ENCODE measurements at places on chromosomes 2 and 18.

GRCh38 chr2:133819906-133820305 is 251.6 kb upstream of the NCKAP5 start:
- no peak for DNase-seq

DNA sequence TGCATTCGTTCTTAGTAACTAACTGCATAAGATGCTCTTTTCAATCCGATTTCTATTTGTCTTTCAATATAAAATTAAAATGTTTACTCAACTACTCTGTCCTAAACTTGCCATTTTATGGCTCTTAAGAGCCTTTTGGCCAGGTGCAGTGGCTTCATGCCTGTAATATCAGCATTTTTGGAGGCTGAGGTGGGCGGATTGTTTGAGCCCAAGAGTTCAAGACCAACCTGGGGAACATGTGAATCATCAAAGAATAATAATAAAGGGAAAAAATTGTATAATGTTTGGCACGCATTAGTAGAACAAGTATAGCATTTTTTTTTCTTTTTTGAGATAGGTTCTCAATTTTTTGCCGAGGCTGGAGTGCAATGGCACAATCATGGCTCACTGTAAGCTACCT is 92.5 kb downstream of the C2orf74 start:
- no peak for DNase-seq

GRCh38 chr18:23324861-23325260 is 128.2 kb upstream of the RIOK3 start:
- DNase-seq: no peak

- DNase-seq: no peak
These were observed 140.6 kb upstream of the LGALSL start for GRCh38 chr2:64313398-64313723.

DNA sequence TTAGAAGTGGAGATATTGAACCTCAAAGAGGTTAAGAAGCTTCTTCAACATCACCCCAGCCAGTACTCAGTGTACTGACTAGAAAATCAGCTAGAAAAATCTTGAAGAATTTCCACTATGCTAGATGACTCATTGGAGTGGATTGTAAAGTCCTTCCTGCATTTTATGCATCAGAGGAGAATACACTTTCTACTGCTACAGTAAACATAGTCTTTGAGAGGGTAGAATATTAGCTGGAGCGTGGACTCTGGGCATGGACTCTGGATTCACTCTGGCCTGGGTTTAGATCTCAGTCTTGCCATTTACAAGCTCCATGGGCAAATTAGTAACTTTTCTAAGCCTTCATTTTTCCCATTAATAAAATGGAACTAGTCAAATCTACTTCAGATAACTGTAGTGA is 215.9 kb downstream of the IRS1 start:
- no peak for DNase-seq

GRCh38 chr2:70046534-70046933 is 40.7 kb upstream of the PCBP1 start:
- DNase-seq: no peak

GRCh38 chr2:10792001-10792634 is 20.5 kb downstream of the PDIA6 start:
- DNase-seq: no peak

- no peak for DNase-seq
These were observed 8.2 kb downstream of the ADAM17 start for GRCh38 chr2:9547262-9547991.

DNA sequence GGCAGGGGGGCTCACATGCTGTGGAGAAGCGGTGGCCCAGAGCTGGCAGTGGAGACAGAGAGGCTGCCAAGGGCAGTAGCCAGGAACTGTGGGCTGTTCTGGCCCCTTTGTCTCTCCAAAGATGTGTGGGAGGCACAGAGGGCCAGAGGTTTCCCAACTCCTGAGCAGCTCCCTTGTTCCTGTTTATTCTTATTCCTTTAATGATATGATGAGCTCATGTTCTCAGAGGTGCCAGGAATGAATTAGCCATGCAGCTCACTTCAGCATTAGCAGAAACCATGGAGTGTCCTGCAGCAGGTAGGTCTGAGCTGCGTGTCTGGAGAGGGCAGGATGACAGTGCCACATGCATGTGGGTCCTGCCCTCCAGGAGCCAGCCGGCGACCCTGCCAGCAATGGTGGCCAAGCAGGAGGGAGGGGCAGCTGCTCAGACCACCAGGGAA is 77.9 kb upstream of the FZD7 start:
- no peak for DNase-seq

DNA sequence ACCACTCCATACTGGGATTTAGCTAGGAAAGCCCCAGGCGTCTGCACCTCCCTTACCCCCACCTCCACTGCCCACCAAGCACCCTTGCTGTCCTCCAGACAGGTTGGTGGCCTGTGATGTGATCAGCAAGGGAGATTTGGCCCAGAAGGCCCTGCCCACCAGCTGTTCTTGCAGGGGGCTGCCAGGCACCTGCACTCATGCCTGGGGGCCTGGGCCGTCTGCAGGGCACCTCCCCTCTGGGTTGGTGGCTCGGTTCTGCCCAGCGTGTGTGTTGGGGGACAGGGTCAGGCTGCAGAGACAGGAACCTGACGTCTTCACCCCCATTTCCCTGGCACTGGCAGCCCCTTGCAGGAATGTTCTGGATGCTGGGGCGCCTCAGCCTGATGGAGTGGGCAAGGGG is 5.8 kb downstream of the DNMT3A start:
- DNase-seq: no peak

GRCh38 chr2:24106786-24107185 is 16.3 kb downstream of the PFN4 start:
- no peak for DNase-seq

DNA sequence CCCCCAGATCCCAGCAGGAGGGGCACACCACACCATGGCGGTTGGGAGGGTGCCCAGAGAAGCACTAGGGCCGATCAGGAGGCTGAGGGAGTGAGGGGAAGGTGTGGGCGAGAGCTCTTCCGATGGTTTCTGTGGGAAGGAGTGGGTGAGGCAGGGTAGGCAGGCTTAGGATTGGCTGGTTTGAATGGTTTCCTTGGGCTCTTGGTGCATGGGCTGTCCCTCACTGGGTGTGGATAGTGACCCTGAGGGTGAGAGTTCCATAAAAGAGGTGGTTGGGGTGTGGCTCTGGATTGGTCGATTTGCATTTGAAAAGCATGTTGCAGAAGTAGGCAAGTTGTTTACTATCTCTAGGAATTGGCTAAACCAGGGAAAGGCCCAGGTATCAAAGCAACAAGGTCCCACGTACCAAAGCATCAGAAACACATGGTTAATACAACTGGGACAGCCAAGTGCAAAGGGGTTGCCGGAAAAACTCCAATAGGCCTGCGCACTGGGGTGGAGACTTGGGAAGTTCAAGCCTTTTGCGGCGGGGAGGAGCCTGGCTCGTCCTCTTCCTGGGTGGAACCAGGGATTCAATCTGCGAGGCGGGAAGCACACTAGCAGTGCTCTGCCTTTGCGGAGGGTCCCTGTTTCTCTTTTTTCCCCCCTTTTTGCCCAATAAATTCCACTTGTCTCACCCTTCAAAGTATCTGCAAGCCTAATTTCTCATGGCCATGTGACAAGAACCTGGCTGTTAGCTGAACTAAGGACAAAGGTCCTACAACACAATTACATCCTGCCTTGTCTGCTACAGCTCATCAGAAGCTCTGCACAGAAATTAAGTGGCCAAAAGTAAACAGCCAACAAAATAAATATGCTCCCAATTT is 43.2 kb downstream of the IL1R2 start:
- no peak for DNase-seq

DNA sequence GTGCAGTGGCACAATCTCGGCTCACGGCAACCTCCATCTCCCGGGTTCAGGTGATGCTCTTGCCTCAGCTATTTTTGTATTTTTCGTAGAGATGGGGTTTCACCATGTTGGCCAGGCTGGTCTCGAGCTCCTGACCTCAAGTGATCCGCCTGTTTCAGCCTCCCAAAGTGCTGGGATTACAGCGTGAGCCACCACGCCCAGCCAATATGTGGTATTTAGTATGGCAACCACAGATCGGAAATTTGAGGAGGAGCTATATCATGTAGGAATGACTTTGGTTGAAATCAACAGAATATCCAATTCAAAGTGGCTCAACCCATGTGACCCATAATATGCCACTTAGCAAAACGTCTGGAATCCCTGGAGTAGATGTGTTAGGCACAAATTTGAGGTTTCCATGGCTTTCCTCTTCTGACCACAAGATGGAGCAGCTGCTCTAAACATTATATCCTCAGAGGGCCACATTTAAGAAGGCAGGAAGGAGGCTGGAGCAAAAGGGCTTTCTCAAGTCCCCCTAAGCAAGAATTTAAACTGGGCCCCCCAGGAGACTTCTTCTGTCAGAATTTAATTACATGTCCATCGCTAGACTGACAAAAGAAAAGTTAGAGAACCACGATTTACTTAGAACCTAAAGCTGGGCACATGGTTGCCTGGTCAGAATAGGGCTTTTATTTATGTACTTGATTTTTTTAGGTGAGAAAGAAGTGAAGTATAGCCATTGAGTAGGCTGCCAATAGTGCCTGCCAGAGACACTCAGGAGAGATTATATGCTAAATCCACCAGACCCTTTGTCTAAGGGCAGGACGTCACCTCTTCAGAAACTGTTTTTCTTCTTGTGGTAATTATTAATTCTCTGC is 49.6 kb upstream of the ITSN2 start:
- peak; percentile 81 for DNase-seq

DNA sequence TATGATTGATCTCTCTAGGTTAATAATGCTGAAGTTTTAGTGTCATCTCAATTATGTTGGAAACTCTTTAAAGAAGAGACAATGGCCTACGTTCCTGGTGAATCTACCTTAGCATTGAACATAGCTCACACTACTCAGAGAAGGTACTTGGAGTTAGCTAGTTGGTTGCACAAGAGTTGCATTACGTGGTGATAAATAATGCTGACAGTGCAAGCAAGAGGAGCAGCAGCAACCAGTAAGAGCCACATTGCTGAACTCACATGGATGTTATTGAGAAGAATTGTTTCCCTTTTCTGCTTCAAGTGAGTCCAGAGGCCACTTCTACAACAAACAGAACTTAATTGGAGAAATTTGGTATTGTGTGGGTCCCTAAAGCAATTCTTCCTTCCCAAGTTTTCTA is 737.1 kb downstream of the TDRD15 start:
- no peak for DNase-seq

- no peak for DNase-seq
These were observed 40.4 kb upstream of the FAM124B start for GRCh38 chr2:224442071-224442967.

- no peak for DNase-seq
These were observed 372.8 kb downstream of the MTX2 start for GRCh38 chr2:176642074-176642473.

GRCh38 chr2:12061286-12062052 is 315.0 kb downstream of the LPIN1 start:
- no peak for DNase-seq

DNA sequence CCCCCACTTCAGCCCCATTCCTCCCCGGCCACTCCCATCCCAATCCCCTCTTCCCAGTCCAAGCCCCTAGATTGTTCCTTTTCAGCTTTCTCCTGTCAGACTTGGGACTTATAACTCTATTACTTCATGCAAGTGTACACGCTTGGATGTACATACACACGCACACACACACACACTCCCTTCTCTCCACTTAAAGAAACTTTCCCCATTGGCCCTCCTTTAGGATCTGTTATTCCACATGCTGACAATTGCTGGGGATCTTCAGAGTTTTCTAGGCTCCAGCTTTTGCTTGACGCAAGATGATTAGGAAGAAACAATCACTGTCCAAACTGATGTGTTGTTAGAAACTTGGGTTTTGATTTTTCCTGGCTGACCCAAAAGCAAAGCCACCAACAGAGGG is 75.4 kb downstream of the CDK15 start:
- DNase-seq: no peak

GRCh38 chr2:112686348-112687217 is 34.2 kb upstream of the NT5DC4 start:
- no peak for DNase-seq

- DNase-seq: no peak
These were observed 302.7 kb upstream of the ZC3H15 start for GRCh38 chr2:186183406-186183805.

DNA sequence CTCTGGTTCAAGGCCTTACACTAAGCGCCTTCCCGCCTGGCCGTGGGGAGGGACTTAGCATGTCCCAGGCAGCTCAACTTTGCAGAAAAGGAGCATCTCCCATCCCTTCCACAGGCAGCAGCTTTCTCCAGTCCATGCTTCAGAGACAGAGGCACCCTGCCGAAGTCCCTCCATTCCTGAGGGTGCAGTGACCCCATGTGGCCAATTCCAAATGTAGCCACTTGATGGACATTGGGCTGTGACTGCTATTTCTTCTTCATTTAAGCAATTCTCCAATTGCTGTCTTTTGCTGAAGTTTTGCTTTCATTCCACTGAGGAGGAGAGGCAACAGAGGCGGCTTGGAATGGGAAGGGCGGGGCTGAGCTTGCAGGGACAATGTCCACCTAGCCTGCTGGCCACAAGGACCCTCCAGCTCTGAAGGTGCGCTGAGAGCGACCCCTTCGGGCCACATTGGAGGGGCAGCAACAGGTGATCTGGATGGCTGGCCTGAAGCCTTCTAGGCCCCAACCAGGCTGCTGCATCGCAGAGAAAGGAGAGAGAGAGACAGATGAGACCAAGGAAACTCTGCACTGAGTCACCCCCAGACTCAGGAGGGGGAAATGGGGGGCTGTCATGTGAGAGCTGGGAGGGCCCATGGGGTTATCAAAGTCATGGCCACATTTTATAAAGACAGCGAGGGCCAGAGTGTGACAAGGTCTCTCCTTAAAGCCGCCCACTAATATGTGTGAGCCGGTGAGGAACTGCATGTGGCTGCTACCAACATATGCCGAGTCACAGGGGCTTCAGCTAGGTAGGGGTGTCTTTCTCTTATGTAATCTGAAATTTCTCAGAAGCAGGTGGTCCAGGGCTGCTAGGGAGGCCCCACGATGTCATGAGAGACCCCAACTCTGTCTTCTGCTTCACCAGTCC is 61.3 kb downstream of the LONRF2 start:
- DNase-seq: peak; percentile 79

DNA sequence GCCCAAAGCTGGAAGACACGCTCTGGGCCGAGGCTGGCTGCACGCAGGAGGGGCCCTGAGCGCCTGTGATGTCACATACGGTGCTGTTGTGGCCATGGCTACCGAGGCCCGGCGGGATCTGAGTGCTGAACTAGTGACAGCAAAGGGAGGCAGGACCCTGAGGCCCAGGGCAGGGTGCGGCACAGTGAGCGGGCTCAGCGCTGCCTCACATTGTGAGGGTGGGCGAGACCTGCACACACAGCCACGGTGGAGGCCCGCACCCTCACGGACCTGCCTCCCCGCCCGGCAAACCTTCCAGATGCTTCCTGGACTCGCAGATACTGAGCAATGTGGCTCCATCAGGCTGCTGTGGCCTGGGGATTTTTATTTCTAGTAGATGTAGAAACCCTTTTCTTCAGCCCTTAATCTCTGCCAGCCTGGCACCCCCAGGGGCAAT is 133.8 kb upstream of the CTDP1 start:
- DNase-seq: no peak

- DNase-seq: no peak
These were observed 60.6 kb downstream of the CAB39 start for GRCh38 chr2:230773039-230773773.

DNA sequence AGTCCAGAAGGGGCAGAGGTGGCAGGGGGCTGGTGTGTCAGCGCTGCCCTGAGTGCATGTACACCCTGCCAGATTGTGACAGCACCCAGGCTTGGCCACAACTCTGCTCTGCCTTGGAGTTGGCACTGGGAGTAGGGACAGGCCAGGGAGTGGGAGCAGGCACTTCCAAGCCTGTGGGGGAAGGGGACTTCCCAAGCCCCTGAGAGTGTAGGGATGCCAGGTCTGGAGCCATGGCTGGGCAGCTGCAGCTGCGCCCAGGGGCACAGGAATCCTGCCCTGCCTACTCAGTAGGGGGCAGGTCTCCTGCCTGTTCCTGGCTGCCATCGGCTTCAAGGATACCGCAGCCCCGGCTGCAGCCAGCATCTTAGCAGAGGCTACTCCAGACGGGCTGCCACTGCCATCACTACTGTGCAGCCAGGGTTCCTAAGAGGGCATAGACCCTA is 109.4 kb downstream of the CALCRL start:
- peak; percentile 15 for DNase-seq

Data from neural progenitor cell (in vitro differentiated cells).